ENCODE measurements at places on chromosomes 1 and 21.

- no peak for DNase-seq
These were observed 23.5 kb upstream of the RPL5 start for GRCh38 chr1:92808381-92808780.

DNA sequence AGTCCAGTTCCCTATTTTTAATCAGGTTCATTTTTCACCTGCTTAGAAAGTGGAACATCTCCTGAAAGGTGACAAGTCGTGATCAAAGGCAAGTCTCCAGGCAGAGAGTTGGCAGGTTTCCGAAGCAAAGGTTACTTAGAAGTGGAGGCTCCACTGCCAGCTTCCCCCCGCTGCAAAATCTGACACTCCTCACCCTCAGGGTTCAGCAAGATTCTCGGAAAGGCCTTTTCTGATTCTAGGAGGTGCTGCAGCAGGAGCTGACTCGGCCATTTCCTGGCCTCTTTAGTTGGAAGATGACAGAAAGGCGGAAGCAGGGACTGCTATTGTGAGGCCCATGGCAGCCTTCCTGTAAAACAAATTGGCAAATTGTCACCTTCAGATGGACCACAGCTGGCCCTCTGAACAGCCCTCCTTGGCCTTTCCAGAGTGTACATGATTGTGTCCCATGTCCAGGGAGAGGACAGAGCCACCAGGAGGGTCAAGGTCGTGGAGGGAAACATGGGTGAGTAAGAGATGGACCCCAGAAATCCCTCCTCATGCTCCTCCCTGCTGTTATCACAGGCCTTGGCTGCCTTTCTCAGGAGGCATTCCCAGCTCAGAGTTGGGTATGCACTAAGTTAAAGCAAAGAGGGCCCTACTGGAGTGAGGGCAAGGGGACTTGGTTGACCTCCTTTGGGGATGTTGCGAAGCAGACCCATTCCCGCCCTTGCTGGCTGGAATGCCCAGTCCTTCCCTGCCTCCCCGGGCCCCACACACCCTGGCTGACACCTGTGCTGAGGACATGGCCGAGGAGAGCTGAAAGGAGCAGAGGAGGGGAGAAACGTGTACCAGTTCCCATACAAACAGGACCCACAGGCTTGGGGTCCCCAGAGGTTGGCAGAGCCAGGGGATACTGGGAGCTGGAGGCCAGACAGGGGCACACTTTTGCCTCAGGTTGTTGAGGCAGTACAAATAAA is 115.5 kb upstream of the IRF2BP2 start:
- DNase-seq, result peak; percentile 43

DNA sequence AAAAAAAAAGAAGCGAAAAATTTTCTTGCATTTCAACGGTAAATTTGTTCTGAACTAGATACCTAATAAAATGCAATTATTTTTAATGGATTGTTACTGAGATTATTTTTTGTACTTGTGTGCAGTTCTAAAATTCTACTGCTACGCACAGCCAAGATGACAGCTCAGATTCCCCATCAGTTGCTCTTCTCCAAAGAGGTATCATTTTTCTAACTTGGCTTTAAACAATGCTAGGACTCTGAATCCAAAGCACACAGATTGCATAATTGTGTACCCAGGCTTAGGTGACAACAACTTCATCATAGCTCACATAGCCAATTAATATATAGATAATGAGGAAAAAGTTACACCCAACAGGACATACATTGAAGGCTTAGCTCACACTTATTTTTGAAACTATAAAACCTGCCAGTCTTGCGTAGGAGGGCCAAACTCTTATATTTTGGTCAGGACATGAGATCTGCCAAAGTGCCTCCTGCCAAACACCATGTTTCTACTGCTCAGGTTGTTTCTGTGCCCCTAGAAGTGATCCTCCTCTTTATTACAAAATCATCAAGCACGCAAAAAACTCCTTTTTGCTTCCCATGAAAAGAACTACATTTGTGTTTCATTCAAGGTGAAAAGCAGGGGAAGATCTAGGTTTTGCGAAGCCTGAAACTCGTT is 10.6 kb upstream of the ZNHIT6 start:
- no peak for DNase-seq

DNA sequence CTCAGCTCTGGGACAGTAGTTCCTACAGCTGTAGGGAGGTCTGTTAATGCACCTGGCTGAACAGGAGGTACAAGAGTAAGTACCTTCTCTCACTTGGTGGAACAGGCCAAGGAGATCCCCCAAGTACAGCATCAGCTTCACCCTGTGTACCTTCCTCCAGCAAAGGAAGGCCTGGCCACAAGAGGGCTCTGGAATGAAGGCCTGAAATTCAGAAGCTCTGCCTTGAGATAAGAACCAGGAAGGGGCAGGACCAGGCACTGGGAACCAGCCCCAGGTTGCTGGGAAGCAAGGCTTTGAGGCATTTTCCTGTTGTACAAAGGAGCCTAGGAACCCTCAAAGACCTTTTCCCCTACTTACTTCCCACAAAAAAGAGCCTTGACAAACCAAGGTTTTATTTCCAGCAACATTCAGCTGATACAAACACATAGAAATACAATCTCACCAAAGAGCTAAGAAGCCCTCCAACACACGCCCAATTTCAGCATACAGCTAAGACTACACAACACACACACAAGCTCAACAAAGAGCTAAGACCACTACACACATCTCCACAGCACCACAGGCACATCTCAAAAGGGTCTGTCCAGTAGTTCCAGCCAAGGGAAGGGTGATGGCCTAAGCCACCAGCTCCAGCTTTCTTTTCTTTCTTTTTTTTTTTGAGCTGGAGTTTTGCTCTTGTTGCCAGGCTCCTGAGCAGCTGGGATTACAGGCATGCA is 23.5 kb downstream of the F11R start:
- DNase-seq, result peak; percentile 50

DNA sequence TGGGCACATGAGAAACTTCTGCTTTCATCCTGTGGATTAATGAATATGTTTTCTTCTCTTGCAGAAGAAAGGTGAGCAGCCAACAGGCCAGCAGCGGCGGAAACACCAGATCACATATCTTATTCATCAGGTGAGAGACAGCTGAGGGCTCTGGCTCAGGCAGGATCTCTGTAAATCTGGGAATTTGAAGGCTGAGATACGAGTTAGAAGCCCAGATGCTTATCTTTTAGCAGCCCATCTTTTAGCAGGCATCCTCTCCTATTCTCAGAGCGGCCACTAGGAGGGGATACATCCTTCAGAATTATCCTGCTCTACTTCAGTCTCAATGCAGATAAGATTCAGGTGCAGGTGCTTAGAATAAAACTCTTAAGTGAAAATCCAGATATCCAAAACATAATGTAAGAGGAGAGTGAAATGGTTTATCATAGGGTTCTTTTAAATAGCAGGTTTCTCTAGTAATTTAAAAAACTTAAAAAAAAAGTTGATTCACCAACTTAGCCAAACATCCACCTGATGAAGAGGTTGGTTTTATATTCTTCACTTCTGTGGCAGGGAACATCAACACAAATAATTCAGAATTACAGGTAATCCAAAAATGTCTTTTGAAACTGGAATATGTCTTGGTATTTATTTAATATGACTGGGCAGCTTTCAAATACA is 19.3 kb downstream of the SH2D2A start:
- peak; percentile 49 for DNase-seq

GRCh38 chr1:179393721-179394120 is 27.9 kb downstream of the AXDND1 start:
- no peak for DNase-seq

GRCh38 chr1:56572334-56573050 is 6.9 kb downstream of the PLPP3 start:
- no peak for DNase-seq

DNA sequence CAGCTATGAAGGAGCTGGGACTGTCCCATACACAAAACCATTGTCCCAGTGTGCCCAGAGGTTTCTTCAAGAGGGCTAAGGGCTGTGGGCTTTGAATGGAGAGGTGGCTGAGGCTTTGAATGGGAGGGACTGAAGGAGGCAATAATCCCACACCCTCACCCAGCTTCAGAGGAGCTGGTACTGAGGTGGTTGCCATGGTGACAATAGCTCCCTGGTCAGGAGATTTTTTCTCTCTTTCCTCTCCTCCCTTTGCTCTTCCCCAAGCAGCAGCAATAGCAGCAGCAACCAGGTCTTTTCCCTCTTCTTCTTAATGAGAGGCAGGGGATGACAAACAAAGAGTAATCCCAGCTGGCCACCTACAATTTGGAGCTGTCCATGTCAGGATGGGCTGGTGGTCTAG is 1.6 kb downstream of the HPCAL4 start:
- DNase-seq, result no peak

- peak; percentile 13 for DNase-seq
These were observed at the start of gene KCNA2 for GRCh38 chr1:110605901-110606656. Gene KCNA2 (minus strand): TSS chr1:110606358. CDS start chr1:110604782, 1,576 bp downstream.

DNA sequence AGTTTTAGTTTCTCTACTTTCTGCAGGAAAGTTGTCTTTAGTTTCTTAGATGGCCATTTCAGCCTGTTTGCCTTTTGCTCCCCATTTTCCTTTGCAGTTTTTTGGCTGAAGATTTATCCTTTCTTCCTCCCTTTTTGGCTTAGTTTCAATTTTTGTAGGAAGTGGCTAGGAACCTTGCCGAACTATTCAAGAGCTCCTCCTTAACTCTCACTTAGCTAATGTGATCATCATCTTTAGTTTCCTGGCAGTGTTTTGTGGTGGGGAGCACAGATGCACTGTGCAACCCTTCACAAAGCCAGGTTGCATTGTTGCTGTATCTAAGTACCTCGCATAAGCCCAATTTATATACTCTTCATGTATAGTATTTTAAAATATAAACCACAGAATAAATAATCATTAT is 28.8 kb upstream of the CCDC181 start:
- no peak for DNase-seq

DNA sequence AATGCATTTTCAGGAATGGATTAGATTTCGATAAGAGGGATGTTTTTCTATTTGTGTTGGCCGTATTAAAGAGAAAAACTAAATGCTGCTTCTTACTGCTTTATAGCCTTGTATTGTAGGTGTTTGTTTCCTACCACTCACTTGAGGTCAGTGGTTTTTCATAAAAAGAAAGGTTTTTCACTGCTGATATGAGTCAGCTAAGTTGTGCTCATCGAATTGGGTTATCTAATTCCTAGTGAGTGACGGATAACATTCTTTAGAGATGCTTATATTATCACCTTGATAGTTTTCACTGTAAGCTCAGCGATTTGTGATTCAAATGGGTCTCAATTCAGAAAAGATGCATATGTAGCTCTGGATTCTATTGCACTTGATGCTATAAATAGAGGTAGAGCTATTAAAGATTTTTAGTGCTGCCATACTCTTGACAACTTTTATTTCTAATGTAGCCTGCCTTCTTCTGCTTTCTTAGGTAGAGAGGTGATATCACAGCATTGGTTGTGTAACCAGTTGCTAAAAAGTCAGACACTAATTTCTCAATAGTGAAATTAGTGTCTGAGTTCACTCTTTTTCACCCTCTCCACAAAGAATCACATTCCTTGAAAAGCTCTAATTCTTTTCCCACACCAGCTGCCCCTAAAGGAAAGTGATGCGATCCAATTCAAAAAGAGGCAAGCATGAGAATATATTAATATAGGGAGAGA is 180.0 kb downstream of the RASAL2 start:
- no peak for DNase-seq

DNA sequence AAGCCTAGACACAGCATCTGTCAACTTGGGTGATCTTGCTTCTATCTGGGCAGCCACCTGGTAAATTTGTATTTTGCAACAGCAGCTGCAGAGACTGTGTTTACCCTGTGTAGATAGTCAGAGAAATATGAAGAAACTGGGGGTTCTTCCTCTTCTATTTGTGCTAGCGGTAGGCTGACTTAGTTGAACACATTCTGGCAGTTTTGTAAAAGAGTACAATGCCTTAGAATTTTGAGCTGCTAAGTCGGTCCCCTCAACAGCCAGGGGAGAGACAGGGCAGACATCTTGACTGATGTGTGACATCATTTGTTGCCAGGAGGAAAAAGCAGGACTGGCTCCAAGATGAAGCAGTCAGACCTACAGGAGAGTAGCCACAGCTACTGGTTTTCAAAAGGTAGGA is 53.7 kb downstream of the KCNJ6 start:
- DNase-seq, result no peak

DNA sequence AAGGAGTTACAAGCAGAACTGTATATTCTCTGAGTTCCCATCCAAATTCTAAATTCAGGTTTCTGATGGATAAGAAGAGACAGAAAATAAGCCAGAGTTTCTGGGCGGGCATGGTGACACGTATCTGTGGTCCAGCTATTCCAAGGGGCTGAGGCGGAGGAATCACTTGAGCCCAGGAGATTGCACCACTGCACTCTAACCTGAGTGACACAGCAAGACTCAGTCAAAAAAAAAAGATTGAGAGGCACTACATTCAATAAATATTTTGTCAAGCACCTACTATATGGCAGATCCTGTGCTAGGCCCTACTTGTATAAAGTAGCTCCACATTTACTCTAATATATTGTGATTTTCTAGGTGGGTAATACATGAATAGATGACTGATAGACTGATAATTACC is 6.4 kb upstream of the FRRS1 start:
- DNase-seq, result no peak

- DNase-seq, result peak; percentile 41
These were observed 35.8 kb downstream of the EPHX1 start for GRCh38 chr1:225845571-225846259.

DNA sequence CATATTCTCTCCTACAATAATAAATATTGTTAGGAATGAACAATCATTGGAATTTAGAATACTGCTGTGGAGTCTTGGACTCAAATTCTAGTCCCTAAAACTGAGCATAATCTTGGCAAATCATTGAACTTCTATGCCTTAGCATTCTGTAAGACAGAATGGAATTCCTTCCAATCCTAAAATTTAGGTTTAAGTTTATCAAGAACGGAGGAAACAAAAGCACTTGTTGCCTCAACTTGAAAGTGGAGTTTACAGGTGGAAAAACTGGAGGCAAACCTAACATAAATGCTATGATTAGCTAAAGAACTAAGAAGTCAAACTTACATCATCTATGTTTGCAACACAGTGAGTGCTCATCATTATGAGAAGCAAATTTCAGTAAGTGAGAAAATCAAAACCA is 55.7 kb downstream of the BCL9 start:
- no peak for DNase-seq

Data from stimulated activated CD4-positive, alpha-beta T cell treated with anti-CD3 and anti-CD28 coated beads, Interleukin-4, amount 100 ng/mL, for 1 hour (primary cell).